ENCODE measurements at places on chromosomes 3 and 15. TPM values are rescaled to one million over a fixed set of nuclear protein-coding genes. Genes with fewer than 3 reads are reported as not detected.

Gene CHRNB4
- total RNA-seq = 0.77 TPM

Gene RHOV
- 4.7 TPM for total RNA-seq

Gene RTP3
- total RNA-seq = not detected

Gene KAT2B
- total RNA-seq = 5.9 TPM

Gene C2CD4A
- total RNA-seq = not detected

Gene GXYLT2
- 1.5 TPM for total RNA-seq
